ENCODE measurements at places on chromosomes 11 and 22.

DNA sequence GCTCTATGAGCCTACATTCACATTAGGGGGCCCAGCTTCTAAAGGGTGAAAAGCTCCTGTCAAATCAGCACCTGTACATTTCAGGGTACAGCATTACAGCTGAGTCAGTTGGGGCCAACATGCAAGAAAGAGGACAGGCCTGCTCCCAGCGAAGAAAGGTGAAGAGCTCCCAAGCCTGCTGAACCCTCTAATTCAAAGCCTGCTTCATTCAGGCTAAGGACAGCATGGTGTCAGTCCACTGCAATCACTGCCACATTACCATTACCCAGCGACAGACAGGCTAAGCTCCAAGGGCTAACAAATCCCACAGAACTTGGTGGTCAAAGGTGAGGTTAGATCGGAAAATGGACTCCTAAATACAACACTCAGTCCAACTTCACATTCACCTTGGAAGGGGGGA, 65.4 kb upstream of the CHRM4 start:
- no peak for DNase-seq

DNA sequence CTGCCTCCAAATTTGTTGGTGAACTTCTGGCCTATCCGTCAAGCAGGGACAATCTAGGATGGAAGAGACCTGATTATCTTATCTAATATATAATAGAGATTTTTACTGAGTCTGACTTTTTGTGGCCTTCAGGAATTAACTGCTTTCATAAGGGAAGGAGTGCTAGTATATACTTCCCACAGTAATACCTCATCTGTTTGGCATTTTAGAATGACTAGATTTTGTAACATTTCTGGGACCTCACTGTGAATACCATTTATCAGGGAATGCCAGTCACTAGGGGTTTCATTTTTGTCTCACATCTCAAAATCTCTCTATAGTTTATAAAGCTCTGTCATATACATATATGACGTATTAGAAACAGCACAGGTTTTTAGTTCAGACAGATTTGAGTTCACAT, 114.3 kb downstream of the INSC start:
- no peak for DNase-seq

- DNase-seq: no peak
Measured at GRCh38 chr11:46903846-46904245, 14.5 kb downstream of the LRP4 start.

DNA sequence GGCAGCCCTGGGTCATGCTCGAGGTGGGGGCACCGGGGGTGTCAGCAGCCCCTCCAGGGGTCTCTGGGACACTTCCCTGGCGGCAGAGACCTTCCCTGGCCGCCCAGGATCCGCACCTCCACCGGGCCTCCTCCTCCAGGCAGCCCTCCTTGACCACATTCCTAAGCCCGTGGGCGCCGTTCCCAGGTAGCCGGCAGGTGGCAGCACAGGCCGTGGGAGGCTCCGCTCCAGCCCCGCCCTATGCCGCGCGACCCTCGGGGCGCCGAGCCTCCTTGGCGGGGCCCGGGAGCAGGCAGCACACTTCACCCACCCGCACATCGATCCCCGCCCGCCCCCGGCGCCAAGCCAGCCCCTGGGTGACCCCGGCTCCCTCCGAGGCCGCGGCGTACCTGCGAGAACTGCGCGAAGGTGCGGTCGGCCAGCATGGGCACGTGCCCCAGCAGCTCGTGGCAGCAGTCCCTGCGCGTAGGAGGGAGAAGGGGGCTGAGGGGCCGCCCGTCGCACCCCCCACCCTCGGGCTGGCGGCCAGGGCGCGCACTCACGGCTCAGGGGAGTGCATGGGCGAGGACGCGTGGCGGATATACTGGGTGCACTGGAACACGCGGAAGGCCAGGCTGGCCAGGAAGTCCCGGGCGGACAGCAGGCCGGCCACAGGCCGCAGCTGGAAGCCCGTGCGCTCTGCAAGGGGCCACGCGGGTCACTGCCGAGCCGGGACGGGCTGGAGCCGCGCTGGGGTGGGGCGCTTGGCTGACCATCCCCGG, 5.3 kb upstream of the INS start:
- DNase-seq: no peak

DNA sequence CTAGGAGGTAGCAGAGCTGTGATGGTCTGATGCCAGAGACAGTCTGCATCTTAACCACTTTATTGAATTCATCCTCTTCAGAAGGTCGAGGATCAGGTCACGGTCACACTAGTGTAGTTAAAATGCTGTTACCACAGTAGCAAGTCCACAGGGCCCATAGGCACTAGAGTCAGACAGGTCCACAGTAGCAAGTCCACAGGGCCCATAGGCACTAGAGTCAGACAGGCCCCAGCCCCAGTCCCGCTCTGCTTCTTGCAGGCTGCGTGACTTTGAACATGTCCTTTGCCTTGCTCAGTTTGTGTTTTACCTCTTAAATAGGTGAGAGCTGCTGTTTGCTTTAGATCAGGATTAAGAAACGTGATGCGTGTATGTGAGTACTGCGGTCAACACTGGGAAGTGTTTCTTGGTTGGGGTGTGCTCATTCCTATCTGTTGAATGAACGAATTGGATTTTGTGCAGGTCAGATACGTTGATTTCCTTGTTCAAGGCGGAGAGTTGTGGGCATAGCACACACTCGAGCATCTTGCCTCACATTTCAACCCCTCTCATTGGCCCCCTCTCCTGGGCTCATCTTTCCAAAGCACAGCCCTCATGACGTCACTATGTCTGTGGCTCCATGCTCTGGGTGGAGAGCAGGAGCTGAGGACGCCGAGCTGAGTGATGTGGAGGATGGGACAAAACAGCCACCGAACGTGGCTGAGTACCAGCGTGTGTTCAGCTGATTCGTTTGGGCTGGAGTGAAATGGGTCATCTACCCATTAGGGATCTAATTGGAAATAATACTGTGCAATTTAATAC, 191.7 kb downstream of the TBC1D22A start:
- no peak for DNase-seq

DNA sequence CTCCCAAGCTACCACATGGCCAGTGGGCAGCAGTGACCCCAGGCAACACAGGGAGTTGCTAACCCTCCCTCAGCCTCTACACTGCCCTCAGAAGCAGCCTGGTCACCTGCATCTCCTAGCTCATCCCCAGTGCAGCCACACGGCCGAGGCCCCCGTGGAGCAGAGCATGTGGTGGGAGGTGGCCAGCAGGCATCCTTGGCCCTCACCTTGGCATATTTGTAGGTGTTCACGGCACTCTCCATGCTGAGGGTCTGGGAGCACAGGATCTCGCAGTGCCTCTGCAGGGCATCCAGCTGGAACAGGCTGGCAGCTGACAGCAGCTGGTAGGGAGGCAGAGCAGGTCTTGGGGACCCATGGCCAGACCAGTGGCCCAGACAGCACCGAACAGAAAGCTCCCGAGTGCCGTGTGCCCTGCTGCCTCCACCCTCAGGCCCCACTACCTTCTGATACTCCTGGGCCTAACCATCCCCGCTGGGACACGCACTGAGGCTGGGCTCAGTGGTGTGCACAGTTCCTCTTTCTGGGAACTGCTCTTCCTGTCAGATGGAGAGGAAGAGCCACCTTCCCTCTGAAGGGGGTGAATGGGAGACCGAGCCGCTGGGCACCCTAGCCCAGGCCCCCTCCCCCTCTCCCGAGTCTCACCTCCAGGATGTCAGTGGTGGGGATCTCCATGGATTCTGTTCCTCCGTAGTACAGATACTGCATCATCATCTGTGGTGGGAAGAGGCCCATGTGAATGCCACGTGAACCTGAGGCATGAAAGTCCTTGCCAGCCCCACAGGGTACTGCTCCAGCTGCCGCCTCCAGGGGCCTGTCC, 48.8 kb downstream of the NAT10 start:
- DNase-seq: no peak

GRCh38 chr11:28965819-28966218, 857.6 kb downstream of the METTL15 start:
- DNase-seq: no peak

GRCh38 chr11:62687508-62688396, 1.6 kb downstream of the LRRN4CL start:
- DNase-seq: no peak

- no peak for DNase-seq
Measured at GRCh38 chr11:8484251-8484650, 109.8 kb downstream of the STK33 start.

GRCh38 chr11:110200836-110201235, 95.6 kb downstream of the RDX start:
- no peak for DNase-seq

GRCh38 chr11:65922565-65922964, 3.3 kb downstream of the DRAP1 start:
- no peak for DNase-seq

- DNase-seq: no peak
Measured at GRCh38 chr11:88114486-88115045, 60.7 kb downstream of the RAB38 start.

- DNase-seq: no peak
Measured at GRCh38 chr11:206002-206384, 1.2 kb downstream of the BET1L start.

DNA sequence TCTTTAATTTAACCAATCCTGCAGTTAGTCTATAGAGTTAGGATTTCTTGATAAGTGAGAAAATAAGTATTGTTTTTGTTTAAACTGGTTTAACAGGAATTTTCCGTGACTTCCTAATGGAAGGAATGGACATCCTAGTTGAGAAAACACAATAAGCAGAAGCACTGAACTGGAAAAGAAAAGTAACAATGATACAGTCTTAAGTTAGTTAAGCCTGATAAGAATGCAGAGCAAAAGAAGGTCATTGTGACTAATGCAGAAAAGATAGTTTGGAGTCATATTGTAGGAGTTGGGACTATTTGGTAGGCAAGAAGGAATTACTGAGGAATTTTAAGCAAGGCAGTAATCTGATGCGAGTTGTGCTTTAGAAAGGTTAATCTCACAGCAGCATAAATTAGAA, 11.7 kb downstream of the RNF141 start:
- no peak for DNase-seq

GRCh38 chr11:8934742-8935488, 2.2 kb upstream of the C11orf16 start:
- DNase-seq: no peak

- no peak for DNase-seq
Measured at GRCh38 chr11:86210898-86211297, 33.7 kb upstream of the EED start.

DNA sequence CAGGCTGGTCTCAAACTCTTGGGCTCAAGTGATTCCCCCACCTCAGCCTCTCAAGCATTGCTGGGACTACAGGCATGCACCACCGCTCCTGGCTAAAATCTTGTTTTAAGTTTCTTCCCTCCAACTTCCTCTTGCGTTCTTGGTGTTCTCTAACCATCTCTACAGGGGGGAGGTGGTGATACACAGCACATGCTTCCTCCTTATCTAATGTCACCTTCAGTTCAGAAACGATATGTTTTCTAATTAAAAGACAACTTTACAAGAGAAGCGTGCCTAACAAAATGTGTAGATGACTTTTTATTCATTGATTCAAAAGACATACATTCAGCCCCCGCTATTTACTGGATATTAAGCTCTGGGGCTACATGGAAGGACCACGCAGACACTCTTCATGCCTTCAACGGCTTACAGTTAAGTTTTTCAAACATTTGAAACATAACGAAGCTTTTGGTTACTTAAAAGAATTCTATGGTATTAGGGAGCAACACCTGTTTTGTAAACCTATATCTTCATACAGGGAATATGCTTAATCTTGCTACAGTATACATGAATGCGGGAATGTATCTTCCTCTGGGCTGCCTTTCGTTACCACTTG, 933 bp upstream of the DLAT start:
- DNase-seq: peak; percentile 3

- DNase-seq: no peak
Measured at GRCh38 chr11:120898568-120898967, 125.3 kb upstream of the TBCEL start.

DNA sequence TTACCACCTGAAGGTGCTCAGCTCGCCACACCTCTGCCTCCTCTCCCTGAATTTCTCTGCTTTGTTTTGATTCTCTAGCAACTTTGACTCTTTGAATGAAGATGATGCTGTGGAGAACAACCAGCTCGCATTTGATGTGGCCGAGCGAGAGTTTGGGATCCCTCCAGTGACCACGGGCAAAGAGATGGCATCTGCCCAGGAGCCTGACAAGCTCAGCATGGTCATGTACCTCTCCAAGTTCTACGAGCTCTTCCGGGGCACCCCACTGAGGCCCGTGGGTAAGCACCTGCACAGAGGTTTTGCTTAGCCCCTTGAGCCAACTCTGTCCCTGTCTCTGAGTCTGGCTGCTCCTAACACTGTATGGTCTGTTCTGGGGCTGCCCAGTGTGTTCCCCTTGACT, 115.7 kb downstream of the MICAL2 start:
- DNase-seq: no peak

GRCh38 chr11:61158691-61159381, 2.4 kb downstream of the VPS37C start:
- no peak for DNase-seq

DNA sequence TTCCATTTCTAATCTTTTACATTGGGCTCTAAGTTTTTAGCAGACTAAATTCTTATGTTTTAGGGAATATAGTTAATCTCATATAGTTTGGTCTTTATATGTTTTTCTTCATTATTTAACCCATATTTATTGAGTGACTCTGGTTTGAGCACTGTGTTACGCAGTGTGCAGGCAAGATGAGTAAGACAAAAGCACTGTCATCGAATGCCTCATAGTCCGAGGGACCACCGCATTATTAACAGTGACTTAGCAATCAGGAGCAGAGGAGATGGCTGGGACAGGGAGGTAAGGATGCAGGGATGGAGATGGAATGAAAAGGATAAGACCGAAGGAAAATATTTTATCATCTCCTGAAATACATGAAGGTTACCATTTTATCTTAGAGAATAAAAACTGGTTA, 65.2 kb upstream of the CTSC start:
- DNase-seq: no peak

DNA sequence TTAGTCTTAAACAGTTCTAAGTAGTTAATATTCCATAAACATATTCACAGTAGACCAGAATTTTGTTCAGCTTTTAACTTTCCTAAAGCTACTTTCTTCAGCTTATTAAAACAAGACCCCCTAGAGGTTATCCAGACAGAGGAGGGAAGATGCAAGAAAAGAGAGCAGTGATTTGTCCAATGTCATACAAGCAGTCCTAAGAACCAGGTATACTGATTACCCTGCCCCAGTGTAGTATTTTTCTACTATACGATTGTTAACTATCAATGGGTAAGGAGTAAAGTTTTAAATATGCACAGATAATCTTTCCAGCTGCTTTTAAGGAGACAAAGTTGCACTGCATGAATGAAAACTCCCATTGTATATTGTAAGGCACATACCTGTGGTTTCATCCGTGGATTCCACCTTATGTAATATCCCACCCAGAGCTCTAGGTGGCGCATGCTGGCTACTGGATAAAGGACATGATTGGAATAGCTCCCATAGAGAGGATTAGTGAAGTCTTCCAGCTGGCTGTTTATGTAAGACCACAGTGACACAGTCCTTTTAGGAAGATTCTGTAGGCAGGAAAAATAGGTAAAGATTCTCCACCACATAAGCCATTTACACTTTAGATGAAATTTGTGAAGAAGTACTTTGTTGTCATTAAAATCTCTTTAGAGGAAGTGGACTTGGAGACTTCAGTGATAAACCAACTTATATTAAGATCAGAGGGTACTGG, 45.6 kb downstream of the CEP57 start:
- peak; percentile 67 for DNase-seq

All from CD4-positive, alpha-beta T cell treated with Interleukin-4 for 4 hours (primary cell).